ENCODE measurements at places on chromosomes 1 and 21. TPM values are rescaled to one million over a fixed set of nuclear protein-coding genes. Genes with fewer than 3 reads are reported as not detected.

Gene DCST2
- not detected for total RNA-seq

Gene NR1I3
- total RNA-seq, result not detected

Gene SLC5A9
- total RNA-seq, result not detected

Gene PROK1
- not detected for total RNA-seq

Gene SMCP
- not detected for total RNA-seq

Gene COL11A1
- total RNA-seq, result not detected

Data from gastroesophageal sphincter (tissue), 4 donors.